ENCODE measurements at places on chromosomes 4 and X. TPM values are rescaled to one million over a fixed set of nuclear protein-coding genes. Genes with fewer than 3 reads are reported as not detected.

Gene ITM2A
- total RNA-seq, result 131 TPM

Gene PFKFB1
- total RNA-seq, result 0.99 TPM

Gene RPL39
- 3,012 TPM for total RNA-seq

Gene FAM156B
- total RNA-seq, result 23.3 TPM

Gene CLDN22
- not detected for total RNA-seq

Gene HSFX4
- total RNA-seq, result not detected

Gene FOXO4
- total RNA-seq, result 22.8 TPM

Gene MTNR1A
- not detected for total RNA-seq

Gene GPRIN3
- total RNA-seq, result 12.4 TPM

Gene VCX2
- not detected for total RNA-seq

Gene UGT2B17
- total RNA-seq, result not detected

Gene REPS2
- total RNA-seq, result 0.02 TPM

Gene GAGE12F
- total RNA-seq, result not detected

Gene ENAM
- not detected for total RNA-seq

Gene NXF2
- total RNA-seq, result not detected

Gene CYBB
- total RNA-seq, result not detected

Gene AP1AR
- total RNA-seq, result 15.0 TPM

Gene VSIG1
- 0.18 TPM for total RNA-seq

Gene DAPP1
- total RNA-seq, result 43.3 TPM

Gene ARAP2
- 90.8 TPM for total RNA-seq

Gene TMEM144
- total RNA-seq, result 0.60 TPM

Gene DKK2
- not detected for total RNA-seq

Gene TEX13C
- total RNA-seq, result not detected

Gene EPGN
- total RNA-seq, result not detected

Gene SAGE1
- total RNA-seq, result not detected

Gene USP17L25
- not detected for total RNA-seq

Gene LINC00632
- total RNA-seq, result 0.07 TPM

Gene MPC1L
- total RNA-seq, result not detected

Gene CRMP1
- total RNA-seq, result not detected

Gene ARHGEF38
- total RNA-seq, result not detected

Gene TEC
- total RNA-seq, result 4.3 TPM

Gene TIGD4
- total RNA-seq, result not detected

Gene USP17L12
- total RNA-seq, result not detected

Gene MAGEA10
- not detected for total RNA-seq

Gene FUNDC2
- 62.2 TPM for total RNA-seq

Gene GBA3
- total RNA-seq, result not detected

Gene PRKG2
- 0.16 TPM for total RNA-seq

Gene FRG2
- total RNA-seq, result 0.11 TPM

Gene GUCY1B1
- 0.20 TPM for total RNA-seq

Gene NXF3
- total RNA-seq, result not detected

Gene C1GALT1C1
- total RNA-seq, result 20.4 TPM

Gene ADAMTS3
- not detected for total RNA-seq

Gene AFF2
- total RNA-seq, result 1.0 TPM

Gene CXCL11
- 0.21 TPM for total RNA-seq

Gene INTS12
- total RNA-seq, result 20.9 TPM

Gene FAM47A
- not detected for total RNA-seq

Gene RBM46
- not detected for total RNA-seq

Gene GPR82
- total RNA-seq, result not detected
